Hematopoietic multipotent progenitor cell treated with erythropoietin and hydrocortisone succinate and interleukin-3 and kit ligand, for 8 days (in vitro differentiated cells): ENCODE measurements at places on chromosomes 7 and 10.

DNA sequence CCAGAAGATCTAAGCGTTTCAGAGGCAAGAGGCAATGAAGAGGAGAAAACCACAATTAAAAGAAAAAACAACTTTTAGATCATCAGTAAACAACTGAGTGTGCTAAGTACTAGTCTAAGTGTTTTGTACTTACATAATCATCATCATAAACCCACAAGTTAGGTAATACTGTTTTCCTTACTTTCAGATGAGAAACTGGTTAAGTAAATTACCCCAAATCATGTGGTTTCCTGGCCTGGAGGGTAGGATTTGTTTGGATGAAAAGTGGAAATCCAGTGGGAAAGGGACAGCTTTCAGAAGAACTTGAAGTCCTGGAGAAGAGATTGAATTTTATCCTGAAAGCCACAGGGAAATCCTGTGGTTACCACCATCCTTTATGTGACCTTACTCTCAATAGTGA is 463.3 kb downstream of the LRMDA start:
- no peak for DNase-seq

DNA sequence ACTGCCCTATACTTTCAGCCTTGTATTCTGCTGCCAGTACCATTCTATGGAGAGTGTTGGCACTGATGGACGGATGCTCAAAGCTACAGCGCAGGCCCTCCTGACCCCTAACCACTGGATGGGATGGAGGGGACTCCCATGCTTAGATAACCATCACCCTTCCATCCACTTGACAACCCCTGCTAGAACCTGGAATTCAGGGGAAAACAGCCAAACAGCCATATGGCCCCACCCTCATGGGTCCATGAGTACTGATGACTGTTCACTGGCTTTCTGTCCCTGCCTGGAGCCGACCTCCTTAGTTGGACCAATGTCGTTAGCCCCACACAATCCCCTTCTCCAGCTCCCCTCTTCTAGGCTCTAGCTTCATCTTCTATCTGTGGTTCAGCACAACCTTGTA is 16.2 kb downstream of the DUSP5 start:
- no peak for DNase-seq

- no peak for DNase-seq
Observed at GRCh38 chr10:37854626-37855025, 2.8 kb downstream of the ZNF248 start.

- DNase-seq = no peak
Observed at GRCh38 chr7:130145424-130146100, 59.6 kb downstream of the TMEM209 start.

- no peak for DNase-seq
Observed at GRCh38 chr7:2130096-2130375, 102.7 kb downstream of the MAD1L1 start.
